Fibroblast of pulmonary artery (primary cell): ENCODE measurements at places on chromosomes 7 and 10.

- DNase-seq = no peak
These were observed 496.9 kb upstream of the CELF2 start for GRCh38 chr10:10520491-10521385.

DNA sequence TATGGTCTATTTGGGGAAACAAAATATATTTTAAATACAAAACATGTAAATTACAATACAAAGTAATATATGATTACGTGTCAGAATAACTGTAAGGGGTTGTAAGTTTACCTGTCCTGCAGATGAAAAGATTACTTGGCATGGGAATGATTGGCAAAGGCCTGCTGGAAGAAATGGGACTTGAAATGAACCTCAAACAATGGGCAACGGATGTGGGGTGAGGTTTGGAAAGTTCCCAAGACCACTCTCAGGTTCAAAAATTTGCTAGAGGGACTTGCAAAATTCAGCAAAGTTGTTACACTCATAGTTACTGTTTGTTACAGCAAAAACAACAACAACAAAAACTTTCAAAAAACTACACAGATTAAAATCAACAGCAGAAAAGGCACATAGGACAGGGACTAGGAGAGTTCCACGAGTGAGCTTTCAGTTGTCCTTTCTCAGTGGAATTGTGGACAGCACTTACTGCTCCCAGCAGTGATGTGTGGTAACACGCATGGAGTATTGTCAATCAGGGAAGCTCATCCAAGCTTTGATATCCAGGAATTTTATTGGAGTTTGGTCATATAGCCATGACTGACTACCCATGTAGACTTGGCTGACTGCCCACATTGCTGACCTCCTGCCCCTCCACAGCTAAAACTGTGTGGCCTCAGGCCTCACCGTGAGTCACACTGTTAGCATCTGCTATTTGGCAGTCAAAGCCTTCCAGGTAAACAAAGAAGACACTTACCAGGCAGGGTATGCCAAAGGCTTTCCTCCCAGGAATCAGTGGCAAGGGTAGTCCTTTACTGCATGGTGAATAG, 43.8 kb downstream of the EXOC6 start:
- peak; percentile 85 for DNase-seq

- no peak for DNase-seq
These were observed 103.0 kb upstream of the PCGF5 start for GRCh38 chr10:91117505-91117904.

GRCh38 chr10:82206831-82207230, 331.8 kb downstream of the NRG3 start:
- peak; percentile 68 for DNase-seq

DNA sequence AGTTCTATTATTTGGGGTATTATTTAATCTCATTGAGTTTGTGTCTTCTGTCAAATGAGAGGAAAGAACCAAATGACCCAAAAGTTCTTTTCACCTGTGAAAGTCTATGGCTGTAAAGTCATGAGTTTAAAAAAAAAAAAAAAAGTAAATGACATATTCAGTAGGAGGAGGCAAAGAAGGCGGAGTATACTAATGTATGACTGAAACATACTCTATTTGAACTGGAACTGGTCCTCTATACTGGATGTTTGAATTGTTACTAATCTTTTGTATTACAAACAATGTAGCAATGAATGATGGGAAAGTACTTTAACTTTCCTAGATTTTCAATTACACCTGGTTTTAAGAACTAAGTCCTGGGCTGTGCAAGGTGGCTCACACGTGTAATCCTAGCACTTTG, 24.9 kb upstream of the GSAP start:
- DNase-seq = no peak

DNA sequence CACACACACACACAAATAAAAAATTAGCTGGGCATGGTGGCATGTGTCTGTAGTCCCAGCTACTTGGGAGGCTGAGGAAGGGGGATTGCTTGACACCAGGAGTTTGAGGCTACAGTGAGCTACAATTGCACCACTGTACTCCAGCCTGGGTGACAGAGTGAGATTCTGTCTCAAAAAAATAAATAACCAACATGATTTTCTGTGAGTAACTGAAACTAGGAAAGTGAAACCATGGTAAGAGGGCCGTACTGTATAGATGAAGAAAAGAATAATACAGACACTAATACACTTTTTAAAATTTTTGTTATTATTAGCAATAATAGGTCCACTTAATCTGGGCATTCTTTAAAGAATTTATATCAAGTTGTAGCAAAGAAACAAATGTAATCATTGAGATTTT, 170.9 kb downstream of the HGF start:
- DNase-seq = no peak

DNA sequence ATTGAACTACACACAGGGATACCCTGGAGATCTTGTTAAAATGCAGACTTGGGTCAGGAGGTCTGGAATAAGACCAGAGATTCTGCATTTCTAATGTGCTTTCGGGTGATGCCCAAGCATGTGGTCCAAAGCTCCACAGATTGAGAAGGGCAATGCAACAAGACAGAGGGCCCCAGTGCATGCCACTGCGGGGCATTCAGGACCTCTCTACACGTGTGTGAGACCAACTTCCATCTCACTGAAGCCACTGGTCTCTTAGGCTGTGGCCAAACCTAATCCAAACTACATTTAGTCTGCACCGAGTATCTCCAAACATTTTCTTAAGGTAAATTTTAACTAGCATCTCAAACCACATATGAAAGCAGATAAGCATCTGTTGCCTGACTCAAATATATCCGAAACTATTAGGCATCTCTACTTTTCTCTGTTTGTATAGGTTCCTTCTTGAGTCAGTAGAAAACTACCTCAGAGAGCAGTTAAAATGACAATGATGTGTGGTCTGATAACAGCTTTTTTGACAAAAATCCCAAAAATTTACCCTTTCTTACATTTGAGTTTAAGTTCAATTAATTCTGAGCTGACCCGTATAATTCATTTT, 107.5 kb downstream of the ELMO1 start:
- DNase-seq = no peak

DNA sequence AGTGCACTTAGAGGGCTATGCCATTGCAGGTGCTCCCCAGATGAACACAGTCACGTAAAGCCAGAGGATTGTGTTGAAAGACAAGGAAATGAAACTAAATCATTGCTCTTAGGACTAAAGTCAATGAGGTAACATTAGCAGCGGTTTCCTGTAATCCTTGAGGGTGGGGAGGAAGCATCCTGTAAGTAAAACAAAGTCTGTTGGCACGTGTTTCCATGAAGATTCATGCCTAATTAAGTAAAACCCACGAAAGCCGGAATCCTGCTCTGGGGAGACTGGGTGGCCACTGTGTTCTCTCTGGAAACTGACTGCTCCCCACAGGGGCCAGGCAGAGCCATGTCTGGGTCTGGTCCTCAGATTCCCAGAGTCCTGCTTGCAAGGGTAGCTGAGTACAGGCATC, 18.3 kb downstream of the STEAP1B start:
- no peak for DNase-seq

DNA sequence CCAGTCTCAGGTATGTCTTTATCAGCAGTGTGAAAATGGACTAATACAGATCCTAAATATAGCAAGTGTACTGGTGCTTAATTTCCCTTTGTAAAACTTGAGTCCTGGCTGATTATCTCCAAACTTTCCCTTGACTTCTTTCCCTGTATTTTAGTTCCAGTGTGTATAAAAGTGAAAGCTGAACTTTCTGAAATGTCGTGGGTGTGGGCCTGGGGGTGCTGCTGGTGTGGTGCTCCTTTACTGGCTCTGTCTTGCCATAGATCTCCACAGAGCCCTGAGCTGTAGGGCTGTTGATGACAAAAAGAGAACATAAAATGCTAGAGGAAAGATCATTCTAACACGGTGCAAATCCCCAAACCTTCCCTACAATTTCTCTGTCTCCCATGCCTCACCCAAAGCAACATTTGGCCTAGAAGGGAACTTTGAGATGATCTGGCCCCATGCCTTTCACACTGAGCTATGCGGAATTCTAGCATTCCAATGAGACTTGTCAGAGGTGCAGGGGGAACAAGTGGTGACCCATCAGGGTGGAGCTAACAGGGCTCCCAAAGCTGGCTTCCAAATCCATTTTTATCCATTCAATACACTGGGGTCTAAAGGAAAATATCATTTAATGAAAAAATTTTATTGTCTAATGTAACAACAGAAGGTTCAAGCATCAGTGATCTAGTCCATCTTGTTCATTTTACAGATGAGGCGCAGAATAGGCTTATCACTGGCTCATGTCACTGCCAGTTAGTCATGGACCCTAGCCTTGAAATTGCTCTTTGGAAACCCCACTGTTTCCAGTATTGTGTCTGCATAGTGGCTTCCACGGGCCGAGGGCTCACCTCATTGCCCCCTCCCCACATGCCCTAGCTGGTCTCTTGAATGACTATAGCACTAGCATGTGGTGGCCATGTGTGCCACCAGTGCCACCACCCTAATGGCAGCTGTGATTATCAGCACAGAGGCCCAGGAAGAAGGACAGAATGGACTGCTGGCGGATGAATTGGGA, 1000.9 kb downstream of the LRMDA start:
- peak; percentile 75 for DNase-seq
